Caco-2 (cell line): ENCODE measurements at places on chromosomes 3 and 15. TPM values are rescaled to one million over a fixed set of nuclear protein-coding genes. Genes with fewer than 3 reads are reported as not detected.
A peak's percentile ranks its signal among the peaks of the same experiment; 100 is the strongest.

The SGO1 gene
- total RNA-seq, result 24.2 and 27.2 TPM in 2 replicates

The CRYGS gene
- 1.6 and 3.2 TPM in 2 replicates for total RNA-seq

DNA sequence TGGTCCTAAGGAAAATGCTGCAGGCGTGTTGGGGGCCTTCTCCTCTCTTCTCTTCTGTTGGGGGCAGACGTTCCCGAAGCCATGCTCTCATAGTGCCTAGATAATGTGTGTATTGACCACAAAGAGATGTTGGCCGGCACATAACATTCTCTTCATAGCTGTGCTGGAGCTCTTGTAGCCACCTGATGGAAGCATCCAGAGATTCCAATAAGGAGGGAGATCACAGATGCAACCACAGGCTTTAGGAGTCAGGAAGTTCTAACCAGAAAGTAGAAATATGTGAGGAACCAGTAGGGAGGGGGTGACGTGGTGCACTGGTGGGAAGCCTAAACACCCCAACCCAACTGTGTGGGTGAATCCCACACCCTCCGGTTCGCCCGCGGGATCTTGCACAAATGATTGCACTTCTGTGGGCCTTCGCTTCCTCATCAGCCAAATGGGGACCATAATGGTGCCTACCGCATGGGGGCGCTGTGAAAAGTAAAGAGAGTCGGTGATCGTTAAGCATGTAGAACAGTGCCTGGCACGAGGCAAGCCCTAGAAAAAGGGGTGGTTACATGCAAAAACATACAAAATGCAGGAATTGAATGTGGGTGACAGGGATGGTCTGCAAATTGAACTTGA is 87.8 kb downstream of the TOP2B start:
- no peak for DNase-seq

- no peak for DNase-seq
These were observed 23.6 kb downstream of the TLNRD1 start for GRCh38 chr15:81024265-81024872.

- no peak for DNase-seq
These were observed 593 bp downstream of the FAM219B start for GRCh38 chr15:74906067-74906449.

DNA sequence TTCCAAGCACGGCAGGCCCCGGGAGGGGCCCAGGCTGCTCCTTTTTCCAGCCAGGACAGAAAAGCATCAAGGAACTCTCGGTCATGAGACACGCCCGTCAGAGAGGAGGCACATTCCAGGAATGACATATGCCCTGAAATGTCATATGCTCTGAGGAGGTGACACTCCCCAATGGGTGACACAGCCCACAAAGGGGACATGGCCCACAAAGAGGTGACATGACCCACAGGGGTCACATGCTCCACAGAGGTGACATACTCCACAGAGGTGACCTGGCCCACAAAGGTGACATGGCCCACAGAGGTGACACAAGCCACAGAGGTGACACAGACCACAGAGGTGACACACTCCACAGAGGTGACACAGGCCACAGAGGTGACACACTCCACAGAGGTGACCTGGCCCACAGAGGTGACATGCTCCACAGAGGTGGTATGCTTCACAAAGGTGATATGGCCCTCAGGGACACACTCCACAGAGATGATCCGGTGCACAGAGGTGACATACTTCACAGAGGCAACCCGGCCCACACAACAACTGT is 79.2 kb downstream of the ABHD5 start:
- peak; percentile 8 for DNase-seq

DNA sequence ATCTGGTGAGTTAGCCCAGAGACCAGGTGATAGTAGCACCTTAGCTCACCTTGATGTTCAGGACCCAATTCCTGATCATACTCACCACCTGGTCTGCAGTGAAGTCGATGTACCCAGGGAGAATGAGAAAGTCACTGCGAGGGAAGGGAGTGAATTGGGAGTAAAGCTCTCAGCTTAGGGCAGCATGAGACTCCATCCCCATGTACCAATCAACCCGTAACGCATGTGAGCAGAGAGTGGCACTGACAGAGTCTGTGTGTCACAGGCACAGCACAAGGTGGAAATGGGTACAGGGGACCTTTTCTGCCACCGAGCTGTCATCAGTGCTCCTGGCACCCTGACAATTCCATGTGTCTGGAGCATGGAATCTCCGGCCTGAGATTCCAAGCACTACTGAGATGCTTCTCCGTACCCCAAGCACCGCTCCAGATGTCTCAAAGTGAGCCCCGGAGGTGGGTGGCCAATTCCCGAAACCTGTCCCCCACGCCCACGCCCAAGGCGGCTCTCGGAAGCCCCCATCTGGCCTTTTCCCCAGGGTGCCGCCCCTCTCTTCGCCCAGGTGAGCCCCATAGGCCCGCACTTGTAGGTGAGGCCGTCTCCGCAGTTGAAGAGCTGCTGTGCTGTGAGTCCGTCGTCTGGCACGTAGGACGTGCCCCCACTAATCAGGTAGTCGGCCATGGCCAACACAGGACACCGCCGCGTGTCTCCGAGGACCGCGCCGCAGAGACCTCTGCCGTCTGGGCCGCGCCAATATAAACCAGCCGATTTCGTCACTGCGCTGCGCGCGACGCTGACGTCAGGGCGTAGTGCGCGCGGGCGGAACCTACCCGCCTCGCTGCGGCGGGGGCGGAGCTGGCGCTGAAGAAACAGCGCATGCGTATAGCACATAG is at the start of gene IMPDH2:
IMPDH2 (minus strand) TSS at position 726 of the 890 bp plus-strand sequence; CDS start at position 678, 48 bp downstream.
- peak; percentile 91 for DNase-seq

DNA sequence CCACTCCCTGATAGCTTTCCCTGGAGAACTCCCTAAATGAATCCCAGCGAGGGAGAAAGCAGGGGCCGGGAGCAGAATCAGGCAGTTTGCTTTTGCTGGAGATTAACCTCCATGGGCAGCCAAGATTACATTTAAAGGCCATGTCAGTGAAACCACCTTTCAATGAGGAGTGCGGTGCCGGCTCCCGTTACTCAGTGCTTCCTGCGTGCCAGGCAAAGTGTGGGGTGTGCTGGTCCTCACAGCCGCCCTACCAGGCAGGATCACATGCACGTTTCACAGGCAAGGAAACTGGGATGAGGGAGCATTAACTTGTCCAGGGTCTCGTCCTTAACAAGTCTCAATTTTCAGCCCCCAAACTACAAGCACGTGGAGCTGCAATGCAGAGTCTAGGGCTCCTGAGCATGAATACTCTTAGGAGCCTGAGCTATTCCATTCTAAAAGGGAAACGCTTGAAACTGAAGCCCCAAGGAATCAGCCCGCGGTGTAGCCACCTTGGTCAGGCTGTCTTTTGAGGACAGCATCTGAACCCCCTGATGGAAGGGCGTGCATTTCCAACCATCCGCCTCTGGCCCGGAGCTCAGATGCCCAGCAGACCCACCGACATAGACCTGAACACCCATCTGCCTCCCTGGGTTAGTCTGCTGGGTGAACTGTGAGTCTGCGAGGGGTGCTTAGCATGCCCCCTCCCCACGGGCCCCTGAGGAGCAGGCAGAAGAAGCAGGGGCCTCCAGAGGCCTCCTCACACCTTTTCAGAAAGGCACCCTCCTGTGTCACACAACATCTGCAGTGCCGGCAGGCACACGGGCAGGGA is 5.6 kb downstream of the IGDCC3 start:
- DNase-seq, result no peak

DNA sequence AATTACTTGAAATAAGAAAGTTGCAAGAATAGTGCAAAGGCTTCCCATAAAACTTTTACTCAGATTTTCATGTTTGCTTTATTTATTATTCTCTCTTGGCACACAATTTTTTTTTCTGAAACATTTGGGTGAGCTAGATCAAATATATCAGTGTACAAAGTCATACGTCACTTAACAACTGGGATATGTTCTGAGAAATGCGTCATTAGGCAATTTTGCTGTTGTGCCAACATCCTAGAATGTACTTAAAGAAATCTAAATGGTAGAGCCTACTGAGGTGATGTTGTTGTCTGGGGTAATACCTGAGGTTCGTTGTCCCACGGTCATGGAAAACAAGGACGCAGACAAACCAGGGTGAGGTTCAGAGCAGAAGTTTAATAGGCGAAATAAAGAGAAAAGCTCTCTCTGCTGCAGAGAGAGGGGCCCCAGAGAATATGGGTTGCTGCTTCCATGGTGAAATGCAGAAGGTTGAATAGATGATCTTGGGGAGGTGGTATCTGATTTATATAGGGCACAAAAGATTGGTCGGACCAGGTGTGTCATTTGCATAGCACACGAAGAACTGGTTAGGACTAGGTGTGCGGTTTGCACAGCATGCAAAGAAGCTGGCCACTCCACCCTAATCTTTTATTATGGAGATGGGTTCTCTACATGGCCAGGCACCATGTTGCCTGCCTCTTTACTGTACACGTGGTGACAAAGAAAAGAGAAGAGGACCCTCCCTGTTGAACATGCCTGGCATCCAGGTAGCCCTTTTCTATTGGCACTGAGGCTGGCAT is 8.8 kb upstream of the GRAMD1C start:
- no peak for DNase-seq

DNA sequence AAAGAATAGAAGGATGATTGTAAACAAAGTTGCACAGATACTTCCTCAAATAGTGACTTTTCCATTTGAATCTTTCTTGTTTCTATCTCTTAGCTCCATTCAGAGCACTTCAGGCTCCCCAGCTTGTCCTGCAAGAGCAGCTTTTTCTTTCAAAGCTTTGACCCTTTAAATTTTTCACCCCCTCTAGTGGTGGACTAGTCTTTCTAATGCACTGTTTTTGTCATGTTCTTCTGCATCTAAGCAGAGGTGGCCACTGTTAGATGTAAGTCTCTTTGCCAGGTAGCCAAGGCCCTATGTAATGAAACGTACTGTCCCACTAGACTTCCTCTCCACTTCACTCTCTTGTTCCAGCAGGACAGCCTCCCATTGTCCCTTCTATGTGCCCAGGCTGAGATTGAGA is 74.0 kb upstream of the MANF start:
- no peak for DNase-seq

- DNase-seq, result no peak
These were observed 82.8 kb upstream of the NSMCE3 start for GRCh38 chr15:29352402-29352801.

GRCh38 chr15:88529021-88529630 is 17.4 kb downstream of the DET1 start:
- DNase-seq, result no peak
